Dermis blood vessel endothelial cell (primary cell): ENCODE measurements at places on chromosomes 7 and 10. TPM values are rescaled to one million over a fixed set of nuclear protein-coding genes. Genes with fewer than 3 reads are reported as not detected.

Gene CLEC2L
- not detected in 2 replicates for total RNA-seq

Gene COL28A1
- total RNA-seq: 0.17 TPM in 1 of 2 replicates, not detected in the other

Gene SLC13A1
- not detected in 2 replicates for total RNA-seq

Gene RASA4B
- 10.1 and 13.1 TPM in 2 replicates for total RNA-seq

Gene FFAR4
- total RNA-seq: not detected in 2 replicates

Gene SMKR1
- 0.09 and 0.17 TPM in 2 replicates for total RNA-seq

Gene SPDYE16
- 0.09 TPM in 1 of 2 replicates, not detected in the other for total RNA-seq

Gene VIPR2
- not detected in 2 replicates for total RNA-seq

Gene CUL2
- 26.9 and 57.9 TPM in 2 replicates for total RNA-seq

Gene C7orf57
- not detected in 2 replicates for total RNA-seq

Gene SMO
- total RNA-seq: 3.2 and 5.8 TPM in 2 replicates

Gene GBX1
- total RNA-seq: not detected in 2 replicates

Gene TET1
- total RNA-seq: 1.2 TPM in 2 replicates

Gene GIMAP7
- total RNA-seq: 111 and 145 TPM in 2 replicates

Gene PALD1
- 248 and 276 TPM in 2 replicates for total RNA-seq

Gene NUTM2A
- total RNA-seq: 0.09 and 0.85 TPM in 2 replicates
